ENCODE measurements at places on chromosomes 13 and 19.

- no peak for DNase-seq
These were observed 19.7 kb downstream of the ZFR2 start for GRCh38 chr19:3849092-3849491.

DNA sequence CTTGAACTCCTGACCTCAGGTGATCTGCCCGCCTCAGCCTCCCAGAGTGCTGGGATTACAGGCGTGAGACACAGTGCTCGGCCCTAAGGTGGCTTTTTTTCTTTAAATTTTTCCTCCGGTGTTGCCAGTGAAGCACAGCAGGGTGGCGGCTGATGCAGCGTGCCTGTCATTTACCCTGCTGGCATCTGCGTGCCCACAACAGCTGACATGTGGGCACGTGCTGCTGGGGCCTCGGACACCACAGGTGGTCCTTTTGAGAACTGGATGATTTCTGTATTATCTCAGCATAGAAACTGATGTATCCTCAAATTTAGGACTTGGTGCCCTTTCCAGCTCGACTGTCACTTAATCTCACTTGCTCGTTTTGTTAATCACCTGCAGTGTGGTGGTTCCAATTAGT, 31.2 kb upstream of the TEX29 start:
- no peak for DNase-seq

GRCh38 chr19:12938779-12939601, 581 bp downstream of the CALR start:
- peak; percentile 64 for DNase-seq

DNA sequence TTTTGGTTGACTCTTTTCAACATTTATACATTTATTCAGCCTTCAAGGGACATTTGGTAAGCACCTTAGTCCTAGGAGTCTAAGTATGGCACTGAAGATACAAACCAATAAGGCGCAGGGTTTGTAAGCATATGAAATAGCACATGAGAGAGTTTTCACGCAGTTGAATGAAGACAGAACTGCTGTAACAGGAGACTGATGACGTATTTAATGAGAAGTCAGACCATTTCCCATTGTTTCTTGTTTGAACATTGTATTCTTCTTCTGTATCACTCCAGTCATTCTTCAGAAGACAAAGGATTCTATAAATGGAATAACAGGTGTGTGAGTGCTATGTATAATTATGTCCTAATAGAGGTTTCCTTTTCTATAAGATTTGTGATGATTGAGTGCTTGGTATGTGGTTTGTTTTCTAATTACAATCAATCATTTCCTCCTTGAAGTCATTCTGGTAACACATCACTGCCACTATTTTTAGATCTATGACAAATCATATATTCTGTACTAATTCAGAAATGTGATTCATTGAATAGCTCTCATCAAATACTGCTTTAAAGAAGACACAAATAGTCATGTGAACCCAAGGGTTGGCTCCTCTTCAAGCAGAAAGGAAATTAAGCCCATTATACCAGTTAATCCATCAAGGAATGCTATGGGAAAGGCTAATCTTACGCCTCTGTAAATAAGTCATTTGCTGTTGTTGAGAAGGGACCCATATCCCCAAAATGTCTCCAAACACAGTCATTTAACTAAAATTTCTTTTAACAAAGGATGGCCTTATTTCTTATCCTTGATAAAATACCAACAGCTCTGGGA, 222.8 kb upstream of the NBEA start:
- no peak for DNase-seq

GRCh38 chr19:7865262-7865911, 8.8 kb downstream of the PRR36 start:
- DNase-seq, result no peak

DNA sequence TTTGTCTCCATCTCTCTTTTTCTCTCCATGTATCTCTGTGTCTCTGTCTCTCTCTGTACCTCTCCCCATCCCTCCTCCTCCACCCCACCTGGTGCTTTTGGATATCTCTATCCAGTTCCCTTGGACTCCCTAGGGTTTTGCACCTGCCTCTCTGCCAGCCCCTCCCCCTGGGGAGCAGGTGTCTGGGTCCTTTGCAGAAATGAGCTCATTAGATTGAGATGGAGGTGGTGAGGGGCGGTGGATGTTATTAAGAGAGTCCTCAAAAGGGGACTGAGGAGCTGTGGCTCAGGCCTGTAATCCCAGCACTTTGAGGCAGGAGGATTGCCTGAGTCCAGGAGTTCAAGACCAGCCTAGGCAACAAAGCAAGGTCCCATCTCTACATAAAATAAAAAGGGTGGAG, 2.1 kb downstream of the KCNN4 start:
- DNase-seq, result no peak

GRCh38 chr19:24069905-24070657, 16.9 kb upstream of the ZNF254 start:
- DNase-seq, result no peak

DNA sequence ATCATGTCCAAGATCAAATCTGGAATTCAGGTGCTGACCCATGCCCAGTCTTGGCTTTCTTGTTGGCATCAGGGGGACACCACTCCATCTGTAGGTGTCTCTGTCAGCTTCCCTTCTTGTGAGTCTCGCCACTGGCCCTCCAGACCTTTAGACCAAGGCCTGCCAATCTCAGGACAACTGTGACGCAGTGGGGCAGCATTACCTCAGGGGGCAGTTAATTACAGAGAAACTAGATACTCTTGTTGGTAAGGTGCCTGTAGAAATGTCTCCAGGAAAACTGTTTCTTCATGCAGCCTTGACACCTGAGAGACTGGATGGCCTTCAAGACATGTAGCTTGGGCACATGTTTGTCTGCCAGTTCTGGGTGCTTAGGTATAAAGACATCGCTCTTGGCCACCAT, 46.7 kb upstream of the DACH1 start:
- DNase-seq, result no peak

- DNase-seq, result no peak
These were observed 85.6 kb downstream of the RXFP2 start for GRCh38 chr13:31824705-31825517.

DNA sequence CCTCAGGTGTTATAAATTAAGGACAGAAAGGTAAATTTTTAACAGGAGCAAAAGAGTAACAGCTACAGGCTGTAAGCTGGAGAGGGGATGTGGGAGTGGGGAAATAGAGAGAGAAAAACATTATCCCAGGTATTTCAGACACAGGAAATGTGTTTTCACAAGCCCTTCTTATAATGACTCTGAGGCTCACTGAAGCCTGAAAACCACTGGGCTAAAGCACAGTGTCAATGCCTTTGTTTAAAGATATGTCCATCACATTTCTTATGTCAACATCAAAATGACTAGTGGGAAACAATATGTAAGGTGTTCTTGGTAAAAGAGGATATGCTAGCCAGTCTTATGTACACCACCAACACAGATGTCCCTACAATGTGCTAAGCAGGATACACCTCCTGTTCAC, 365.9 kb downstream of the FGF14 start:
- no peak for DNase-seq

DNA sequence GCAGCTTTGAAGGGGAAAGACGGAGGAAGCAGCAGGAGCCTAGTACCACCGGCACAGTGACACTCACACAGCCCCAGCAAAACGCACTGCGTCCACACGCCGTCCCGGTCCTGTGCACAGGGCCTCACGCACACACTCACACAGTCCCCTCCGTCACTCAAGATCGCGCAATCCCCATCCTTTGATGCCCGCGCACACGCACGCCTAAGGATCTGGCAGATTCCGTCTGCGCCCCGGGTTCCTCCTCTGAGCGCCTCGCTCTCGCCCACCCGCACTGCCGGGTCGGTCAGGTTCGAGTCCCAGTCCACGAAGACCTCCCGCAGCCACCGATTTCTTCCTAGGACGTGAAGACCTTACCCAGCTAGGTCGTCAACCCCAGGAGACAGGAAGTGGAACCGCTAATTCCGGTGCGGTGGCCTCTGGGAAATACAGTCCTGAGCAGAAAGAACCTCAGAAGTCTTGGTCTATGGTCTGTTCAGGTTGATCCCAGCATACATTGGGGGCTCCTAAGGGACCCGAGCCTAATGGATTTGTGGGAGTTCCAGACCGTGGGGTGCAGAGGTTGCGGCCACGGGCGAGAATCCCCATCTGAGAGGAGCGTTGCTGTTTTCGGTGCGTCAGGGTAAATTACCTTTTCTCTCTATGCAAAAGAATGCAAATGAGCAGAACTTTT, at the start of gene ZNF780B:
Gene ZNF780B (minus strand): TSS at position 400 of the 673 bp plus-strand sequence. CDS start 5,899 bp downstream, outside the sequence.
- peak; percentile 82 for DNase-seq

- peak; percentile 72 for DNase-seq
These were observed 770 bp downstream of the HNRNPM start for GRCh38 chr19:8445488-8446001.

DNA sequence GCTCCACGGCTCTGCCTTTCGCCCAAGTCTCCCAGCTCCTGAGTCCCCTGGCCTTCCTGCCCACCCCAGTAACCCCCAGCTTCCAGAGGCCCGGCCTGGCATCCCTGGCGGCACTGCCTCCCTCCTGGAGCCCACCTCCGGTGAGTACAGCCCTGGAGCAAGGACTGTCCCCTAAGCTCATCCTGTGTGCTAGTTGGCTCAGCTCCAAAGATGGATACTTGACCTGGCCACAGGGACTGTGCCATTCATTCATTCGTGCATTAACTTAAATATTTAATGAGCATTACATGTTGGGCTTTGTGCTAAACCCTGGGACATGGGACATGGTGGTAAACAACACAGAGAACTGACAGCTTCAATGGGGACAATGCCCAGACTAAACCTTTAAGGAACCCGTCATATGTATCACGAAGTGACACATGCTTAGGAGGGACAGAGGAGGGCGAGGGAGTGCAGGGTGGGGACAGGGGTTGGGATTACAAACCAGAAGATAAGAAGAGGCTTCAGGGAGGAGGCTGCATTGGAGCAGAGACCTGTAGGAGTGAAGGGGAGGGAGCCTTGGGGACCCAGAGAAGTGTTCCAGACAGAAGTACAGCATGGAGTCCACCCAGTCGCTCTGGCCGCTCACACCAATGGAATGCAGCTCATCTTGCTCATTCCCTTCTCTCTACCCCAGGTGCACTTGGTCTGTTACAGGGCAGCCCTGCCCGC, 6.9 kb upstream of the OVOL3 start:
- DNase-seq, result no peak

DNA sequence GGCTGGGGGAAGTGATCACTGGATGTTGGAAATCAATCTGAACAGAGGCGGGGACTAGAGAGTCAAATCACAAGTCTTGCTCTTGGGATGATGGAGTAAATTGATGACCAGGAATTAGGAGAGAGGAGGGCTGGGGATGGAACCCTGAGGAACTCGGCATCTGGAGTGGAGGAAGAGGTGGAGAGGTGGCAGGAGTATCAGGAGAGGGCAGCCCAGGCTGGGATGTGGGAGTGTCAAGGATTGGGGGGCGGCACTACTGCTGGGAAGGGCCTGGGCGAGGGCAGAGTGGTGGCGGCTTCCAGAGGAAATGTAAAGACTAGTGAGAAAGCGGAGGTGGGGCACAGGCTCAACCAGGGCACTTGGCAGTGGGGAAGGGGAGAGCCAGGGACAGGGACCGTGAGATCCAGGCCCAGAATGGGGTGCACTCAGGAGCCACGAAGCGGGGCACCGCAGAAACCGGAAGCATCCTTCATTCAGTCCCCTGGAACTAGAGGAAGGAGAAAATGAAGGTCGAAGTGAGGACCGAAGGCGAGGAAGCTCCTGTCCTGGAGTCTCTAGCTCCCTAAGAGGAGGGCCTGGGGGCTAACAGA, 81.2 kb upstream of the GPR183 start:
- peak; percentile 34 for DNase-seq

DNA sequence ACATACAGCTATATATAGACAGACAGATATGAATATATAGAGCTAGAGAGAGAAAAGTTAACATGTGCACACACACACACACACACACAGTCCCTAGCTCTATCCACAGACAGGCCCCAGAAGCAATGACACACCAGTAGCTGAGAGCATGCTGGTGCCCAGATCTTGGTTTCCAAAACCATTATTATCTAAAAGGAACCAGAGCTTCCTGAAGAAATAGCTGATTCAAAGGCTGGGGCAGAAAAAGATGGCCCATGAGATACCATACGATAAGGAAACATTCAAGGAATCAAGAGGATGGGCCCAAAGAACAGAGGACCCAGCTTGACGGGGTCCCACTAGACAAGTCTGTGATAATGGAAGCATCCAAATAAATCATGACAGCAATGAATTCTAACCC, 53.4 kb downstream of the ABCC4 start:
- DNase-seq, result no peak

DNA sequence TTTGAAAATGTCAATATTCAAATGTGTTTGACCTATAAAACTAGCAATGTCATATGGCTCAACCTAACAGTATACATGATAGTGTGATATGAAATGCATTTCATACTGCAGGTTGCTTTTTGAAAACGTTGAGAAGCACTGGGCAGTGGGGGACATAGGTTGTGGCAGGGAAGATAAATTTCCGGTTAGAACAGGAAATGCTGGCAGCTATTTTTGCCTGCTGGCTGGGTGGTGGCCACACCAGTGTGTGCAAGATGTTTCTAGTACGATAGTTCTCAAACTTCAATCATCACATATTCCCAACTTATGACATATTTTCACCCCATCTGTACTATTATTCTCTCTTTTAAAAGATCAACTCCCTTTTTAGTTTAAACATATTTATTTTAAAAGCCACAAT, 17.2 kb downstream of the FXYD5 start:
- DNase-seq, result no peak

- no peak for DNase-seq
These were observed 1984.4 kb downstream of the OLFM4 start for GRCh38 chr13:55013051-55013450.

DNA sequence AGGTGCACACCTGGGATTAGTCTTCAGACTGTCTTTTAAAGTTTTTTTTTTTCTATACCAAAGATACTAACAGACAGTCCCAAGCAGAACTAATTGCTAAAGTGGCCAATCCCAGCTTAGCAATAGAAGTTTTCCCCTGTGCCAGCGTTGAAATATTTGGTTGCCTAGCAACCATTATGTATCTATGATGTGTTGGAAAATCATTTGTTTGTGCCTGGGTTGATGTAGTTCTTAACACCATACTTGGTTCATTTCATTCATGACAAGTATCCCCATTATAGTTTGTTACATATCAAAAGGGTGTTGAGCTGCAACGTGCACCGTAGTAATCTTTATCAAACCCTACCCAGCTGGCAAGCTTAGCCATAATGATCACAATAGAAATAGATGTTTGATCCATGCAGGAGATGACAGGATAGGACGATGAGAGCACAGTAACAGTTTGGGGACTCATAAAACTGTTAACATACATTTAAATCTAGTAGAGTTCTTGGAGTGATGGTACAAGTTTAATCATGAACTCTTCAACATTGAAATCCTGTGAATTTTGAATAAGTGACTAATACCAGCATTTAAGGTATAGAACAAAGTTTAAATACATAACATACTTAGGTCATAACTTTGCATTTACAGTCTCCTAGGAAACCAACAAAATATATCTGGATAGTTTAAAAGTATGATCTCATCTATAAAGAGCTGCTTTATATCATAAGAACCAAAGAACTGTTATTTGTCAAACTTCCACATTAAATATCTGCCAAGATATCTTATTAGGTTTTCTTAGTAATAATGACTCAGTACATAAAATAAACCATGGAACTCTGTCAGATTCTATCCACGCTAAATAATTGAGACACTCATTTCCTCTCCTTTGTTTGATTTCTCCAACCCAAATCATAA, 73.4 kb downstream of the MBNL2 start:
- no peak for DNase-seq

DNA sequence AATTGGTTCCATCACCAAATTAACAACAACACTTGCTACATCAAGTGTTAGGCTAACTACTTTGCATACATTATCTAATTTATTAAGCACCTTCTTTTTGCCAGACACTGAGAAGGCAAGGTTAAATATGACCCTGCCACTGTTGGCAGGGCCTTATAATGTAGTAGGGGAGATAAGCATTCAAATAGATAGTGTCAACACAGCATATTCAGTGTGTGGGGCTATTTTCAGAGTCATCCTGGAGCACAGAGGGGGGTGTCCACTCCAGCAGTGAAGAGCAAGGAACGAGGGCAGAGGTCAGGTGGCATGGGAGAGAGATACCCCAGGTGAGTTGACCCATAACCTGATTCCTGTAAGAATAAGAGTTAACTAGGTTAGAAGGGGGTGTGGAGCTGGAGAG, 121.6 kb downstream of the COG6 start:
- no peak for DNase-seq

Measured in left lobe of liver (tissue), 2 donors.